Esophagus muscularis mucosa (tissue), 4 donors: ENCODE measurements at places on chromosomes 7 and 10. TPM values are rescaled to one million over a fixed set of nuclear protein-coding genes. Genes with fewer than 3 reads are reported as not detected.

DNA sequence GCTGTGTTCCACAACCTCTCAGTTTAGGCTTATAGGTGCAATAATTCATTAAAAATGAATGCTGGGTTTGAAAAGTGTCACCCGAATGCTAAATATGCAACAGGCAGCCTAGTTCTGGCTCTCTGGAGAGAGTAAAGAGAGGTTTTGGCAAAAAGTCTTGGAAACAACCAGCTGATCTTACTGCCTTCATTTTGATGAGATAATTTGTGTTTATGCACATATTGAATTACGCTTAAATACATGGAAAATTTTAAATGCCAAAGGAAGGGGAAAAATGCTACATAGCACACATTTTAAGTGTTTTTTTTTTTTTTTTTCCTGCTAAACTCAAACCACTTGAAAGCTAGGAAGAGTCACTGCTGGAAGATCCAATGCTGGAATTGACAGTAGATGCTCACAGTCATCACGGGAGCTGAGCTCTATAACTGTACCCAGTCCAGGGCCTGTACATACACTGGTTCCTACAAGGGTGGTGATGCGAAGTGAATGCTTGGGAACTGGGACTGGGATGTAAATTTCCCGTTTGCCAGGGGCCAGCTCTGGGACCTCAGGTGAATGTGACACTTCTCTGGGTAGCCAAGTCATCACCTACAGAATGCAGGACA is 151.5 kb downstream of the PFKFB3 start:
- H3K4me1 ChIP-seq = no peaks in the 10 kb centered on the region
- peak; percentile 31 for DNase-seq
- no peak overlapping the region for H3K4me3 ChIP-seq
- no peak overlapping the region for H3K27ac ChIP-seq

GRCh38 chr7:130732980-130733930 is 752 bp downstream of the KLF14 start:
- peaks cover 86% of the 10 kb centered on the region for H3K27me3 ChIP-seq
- no peak for DNase-seq
- peak overlapping the region; percentile 56 for H3K4me3 ChIP-seq
- no peak overlapping the region for H3K27ac ChIP-seq
- H3K36me3 ChIP-seq = peaks cover 6% of the 10 kb centered on the region
- no peaks in the 10 kb centered on the region for H3K4me1 ChIP-seq

LHPP gene
- total RNA-seq = 17.0 TPM

DNA sequence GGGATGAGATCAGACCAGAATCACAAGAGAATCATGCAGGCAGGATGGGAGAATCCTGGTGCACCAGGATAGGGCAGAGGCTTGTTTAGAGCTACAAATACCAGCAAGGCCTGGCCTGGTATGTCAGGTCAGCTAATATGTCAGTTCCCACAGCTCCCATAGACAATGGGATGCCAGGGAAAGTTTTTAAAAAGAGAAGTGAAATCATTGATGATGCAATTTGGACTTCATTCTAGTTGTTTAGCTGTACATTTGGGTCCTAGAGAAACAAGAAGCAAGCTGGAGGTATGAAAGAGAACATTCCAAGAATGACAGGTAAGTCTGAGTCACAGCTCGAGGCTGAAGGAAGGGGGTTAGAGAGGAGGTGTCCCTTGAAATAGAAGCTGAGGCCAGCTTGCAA is 45.2 kb downstream of the GPR141 start:
- H3K4me3 ChIP-seq = no peak overlapping the region
- peaks cover 29% of the 10 kb centered on the region for H3K4me1 ChIP-seq
- no peak for DNase-seq
- H3K27ac ChIP-seq = peak overlapping the region; percentile 8
- H3K27me3 ChIP-seq = no peaks in the 10 kb centered on the region

DNA sequence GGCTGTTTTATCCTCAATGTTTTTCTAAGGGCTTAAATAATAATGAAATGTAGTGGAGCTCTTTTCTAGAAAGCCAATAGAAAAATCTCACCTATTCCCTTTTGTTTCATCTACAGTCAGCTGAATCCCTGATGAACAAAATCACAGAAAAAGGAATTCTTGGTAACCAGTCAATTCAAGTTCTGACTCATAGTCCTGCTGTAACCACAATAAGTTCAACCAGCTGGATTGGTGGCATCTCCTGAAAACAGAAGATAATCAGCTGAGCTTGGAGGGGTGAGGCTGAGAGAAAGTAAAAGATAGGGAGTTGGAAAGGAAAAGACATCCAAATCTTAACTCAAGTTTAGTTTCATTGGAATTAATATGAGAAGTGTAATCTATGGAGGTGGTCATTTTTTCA is 772.1 kb downstream of the CCSER2 start:
- no peak overlapping the region for H3K4me3 ChIP-seq
- no peaks in the 10 kb centered on the region for H3K4me1 ChIP-seq
- DNase-seq = no peak

DNA sequence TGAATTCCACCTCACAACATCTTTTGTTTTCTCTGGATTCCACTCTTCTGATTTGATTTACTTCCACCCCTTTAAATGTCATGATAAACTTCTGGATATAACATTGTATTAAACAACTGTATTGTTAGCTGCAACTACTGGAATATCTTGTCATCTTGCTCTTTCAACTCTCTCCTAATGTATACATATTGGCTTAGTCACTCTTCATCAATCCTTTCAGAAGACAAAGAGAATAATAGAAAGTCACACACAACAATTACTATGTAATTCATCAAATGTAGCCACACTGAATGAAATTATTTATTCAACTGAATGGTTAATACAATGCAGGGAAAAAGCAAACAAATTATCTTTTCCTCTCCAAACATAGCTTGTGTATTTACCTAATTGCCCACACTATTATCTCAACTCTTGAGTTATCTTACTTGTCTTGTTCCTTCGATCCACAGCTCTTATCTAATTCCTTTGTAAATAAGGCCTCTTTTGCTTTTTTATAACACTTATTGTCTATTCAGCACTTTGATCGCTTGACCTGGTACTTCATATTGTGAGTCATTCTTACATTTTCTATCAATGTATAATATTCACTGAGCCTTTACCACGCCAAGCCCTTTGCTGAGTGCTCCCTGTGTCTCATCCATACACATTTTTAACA is 16.7 kb downstream of the SEMA3A start:
- H3K27ac ChIP-seq = no peak overlapping the region
- H3K4me1 ChIP-seq = peaks cover 48% of the 10 kb centered on the region
- no peaks in the 10 kb centered on the region for H3K36me3 ChIP-seq
- no peaks in the 10 kb centered on the region for H3K27me3 ChIP-seq

DNA sequence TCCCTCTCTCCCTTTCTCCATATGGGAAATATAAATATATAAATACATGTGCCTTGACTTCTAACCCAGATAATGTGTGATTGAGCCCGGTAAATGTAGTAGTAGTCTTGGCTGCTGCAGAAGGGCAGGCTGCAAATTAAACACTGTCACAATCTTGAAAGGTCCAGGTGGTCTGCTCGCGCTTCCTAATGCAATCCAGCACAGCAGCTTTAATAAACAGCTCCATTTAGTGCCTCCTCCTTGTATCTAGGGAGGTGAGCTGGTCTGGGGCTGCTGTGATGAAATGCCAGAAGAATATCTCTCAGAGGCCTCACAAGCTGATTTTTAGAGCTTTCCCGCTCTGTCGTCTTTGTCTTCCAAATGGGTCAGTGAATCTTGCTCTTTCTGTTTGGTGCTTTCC is 782 bp downstream of the POU6F2 start:
- H3K27me3 ChIP-seq = peaks cover 49% of the 10 kb centered on the region
- H3K4me1 ChIP-seq = peaks cover 8% of the 10 kb centered on the region
- DNase-seq = no peak
- H3K36me3 ChIP-seq = no peaks in the 10 kb centered on the region
- no peak overlapping the region for H3K27ac ChIP-seq
- H3K4me3 ChIP-seq = no peak overlapping the region

DNA sequence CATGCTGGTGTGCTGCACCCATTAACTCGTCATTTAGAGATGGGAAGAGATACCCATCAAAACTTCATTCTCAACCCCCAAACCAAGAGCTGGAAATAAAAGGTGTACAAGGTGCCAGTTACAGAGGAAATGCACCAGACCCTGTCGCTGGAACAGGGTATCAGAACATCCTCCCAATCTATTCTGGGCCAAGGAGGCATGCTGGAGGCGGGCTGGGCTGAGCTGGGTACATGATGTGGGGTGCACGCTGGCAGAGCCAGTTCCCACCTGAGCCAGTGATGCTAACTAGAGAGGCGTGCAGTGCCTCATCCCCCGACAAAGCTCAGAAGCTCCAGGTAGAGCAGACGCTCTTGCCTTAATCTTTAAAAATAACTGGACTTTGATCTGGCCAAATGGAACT is 70.1 kb downstream of the NPSR1 start:
- H3K36me3 ChIP-seq = no peaks in the 10 kb centered on the region
- H3K4me1 ChIP-seq = no peaks in the 10 kb centered on the region
- H3K27ac ChIP-seq = no peak overlapping the region
- DNase-seq = peak; percentile 55
- no peaks in the 10 kb centered on the region for H3K27me3 ChIP-seq

DNA sequence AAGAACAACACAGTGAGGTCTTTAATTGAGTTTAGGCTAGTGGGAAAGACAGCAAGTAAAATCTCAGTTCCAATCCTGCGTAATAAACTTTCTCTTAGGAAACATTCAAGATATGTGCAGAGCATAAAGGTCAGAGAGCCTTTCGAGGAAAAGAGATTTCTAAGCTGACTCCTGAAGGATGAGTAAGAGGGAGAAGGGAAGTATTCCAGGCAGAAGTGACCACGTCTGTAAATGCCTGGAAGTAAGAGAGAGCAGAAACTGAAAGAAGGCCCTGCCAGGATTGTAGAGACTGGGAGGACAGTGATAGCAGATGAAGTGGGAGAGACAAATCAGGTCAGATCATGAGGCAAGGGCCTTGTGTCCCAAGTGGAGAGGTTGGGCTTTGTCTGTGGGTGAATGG is 41.8 kb downstream of the PNLIPRP3 start:
- H3K36me3 ChIP-seq = no peaks in the 10 kb centered on the region
- no peaks in the 10 kb centered on the region for H3K4me1 ChIP-seq
- DNase-seq = no peak
- H3K27me3 ChIP-seq = no peaks in the 10 kb centered on the region
- no peak overlapping the region for H3K4me3 ChIP-seq
- no peak overlapping the region for H3K27ac ChIP-seq

GRCh38 chr10:119478811-119479341 is 63.6 kb downstream of the RGS10 start:
- no peak overlapping the region for H3K27ac ChIP-seq
- H3K36me3 ChIP-seq = no peaks in the 10 kb centered on the region
- H3K4me1 ChIP-seq = peaks cover 14% of the 10 kb centered on the region
- no peaks in the 10 kb centered on the region for H3K27me3 ChIP-seq

- H3K36me3 ChIP-seq = no peaks in the 10 kb centered on the region
- H3K4me1 ChIP-seq = no peaks in the 10 kb centered on the region
- H3K27me3 ChIP-seq = no peaks in the 10 kb centered on the region
- DNase-seq = no peak
- H3K27ac ChIP-seq = no peak overlapping the region
Measured at GRCh38 chr10:114869520-114869892, 47.9 kb downstream of the FHIP2A start.

DNA sequence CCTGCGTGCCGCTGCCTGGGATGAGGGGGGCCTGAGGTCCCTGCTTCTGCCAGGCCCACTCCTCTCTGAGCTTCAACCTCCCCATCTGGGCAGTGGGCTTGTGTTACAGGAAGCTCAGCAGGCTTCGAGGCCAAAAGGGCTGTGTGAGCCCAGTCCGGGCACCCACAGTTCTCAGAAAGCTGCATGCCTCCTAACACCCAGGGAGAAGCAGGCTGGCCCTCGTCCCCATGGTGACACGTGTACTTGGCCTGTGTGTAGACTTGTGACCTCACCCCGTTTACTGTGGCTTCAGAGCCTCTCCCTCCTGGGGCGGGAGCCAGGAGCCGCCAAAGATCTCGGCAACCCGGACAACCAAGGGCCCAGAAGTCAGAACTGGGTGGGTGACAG is 2.2 kb upstream of the GRIFIN start:
- H3K36me3 ChIP-seq = no peaks in the 10 kb centered on the region
- H3K4me3 ChIP-seq = no peak overlapping the region
- no peak overlapping the region for H3K27ac ChIP-seq
- peaks cover 27% of the 10 kb centered on the region for H3K4me1 ChIP-seq
- H3K27me3 ChIP-seq = peaks cover 24% of the 10 kb centered on the region
- DNase-seq = no peak

LAMB4 gene
- total RNA-seq = not detected

RET gene
- total RNA-seq = 4.0 TPM

DNA sequence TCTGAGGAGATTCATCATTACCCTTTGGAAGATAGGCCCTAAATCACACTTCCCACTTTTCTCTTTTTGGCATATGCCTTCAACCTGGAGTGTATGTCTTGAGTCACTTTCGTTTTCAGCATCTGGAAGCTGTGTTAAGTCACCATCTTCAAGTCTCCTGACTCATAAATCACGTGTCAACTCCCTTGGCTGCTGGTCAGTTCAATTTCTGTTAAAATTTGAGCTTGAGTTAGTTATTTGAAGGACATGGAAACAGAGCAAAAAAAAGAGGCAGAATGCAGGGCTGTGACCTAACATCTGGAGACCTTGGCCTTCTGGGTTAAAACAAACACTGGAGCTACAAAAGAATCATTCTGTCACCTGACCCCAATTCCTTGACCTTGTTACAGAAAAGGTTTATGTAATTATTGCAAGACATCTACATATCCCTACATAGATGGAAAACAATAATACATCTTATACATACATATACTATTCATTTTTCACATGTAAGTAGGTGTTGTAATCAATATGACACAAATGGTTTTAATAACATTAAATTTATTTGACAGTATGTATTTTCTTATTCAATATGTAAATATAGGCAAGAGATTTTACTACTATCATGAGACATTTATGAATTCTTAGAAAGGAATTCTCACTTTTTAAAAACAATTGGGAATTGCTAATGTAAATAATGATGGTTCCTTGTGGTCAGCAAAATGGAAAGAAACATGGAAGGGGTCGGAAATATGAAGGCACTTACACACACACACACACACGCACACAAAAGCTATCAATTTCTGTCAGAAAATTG is 169.7 kb upstream of the PHYHIPL start:
- no peaks in the 10 kb centered on the region for H3K36me3 ChIP-seq
- no peaks in the 10 kb centered on the region for H3K27me3 ChIP-seq
- peaks cover 13% of the 10 kb centered on the region for H3K4me1 ChIP-seq
- H3K27ac ChIP-seq = peak overlapping the region; percentile 12

C10orf62 gene
- total RNA-seq = not detected

LRRD1 gene
- not detected for total RNA-seq

DNA sequence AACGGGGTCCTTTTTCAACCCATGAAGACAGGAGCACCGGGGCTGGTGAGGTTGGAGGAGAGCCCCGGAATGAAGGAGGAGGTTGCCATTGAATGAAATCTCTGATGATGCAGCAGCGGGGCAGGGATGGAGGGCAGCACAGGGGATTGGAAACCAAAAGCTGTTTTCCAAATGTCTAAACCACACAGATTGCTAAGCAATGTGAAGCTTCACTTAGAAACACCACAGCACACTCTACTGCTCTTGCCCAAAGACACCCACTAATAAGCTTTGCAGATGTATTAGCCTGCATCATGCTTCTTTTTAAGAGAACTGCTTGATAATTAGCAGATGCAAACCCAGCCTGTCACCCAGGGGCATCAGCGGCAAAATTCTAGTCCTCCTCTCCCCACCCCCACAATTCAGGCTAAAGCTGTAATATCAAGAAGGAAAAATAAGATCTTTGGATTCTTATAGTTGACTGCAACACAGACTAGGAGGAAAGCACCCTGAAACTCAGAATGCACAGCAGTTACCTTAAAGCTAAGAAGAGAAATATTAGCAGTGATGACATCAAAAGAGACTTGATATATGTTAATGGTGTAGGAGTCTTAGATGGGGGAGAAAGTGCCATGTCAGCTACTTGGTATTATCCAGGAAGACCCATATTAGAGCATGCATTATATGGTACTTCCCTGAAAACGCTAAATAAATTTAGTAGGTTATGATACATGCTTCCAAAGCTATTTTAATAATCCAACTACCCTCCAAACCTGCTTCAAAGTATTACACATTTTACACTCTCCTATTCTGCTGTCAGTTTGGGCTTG is 666.7 kb downstream of the KCNMA1 start:
- no peak overlapping the region for H3K27ac ChIP-seq
- H3K27me3 ChIP-seq = no peaks in the 10 kb centered on the region
- no peak overlapping the region for H3K4me3 ChIP-seq
- H3K4me1 ChIP-seq = no peaks in the 10 kb centered on the region
